ENCODE measurements at places on chromosomes 13 and 19. TPM values are rescaled to one million over a fixed set of nuclear protein-coding genes. Genes with fewer than 3 reads are reported as not detected.

Gene ATP1A3
- polyA plus RNA-seq: 0.45 TPM

GRCh38 chr19:35851213-35852028 lies 883 bp downstream of the NPHS1 start:
- H3K27me3 ChIP-seq: peaks cover 85% of the 10 kb centered on the region
- no peak overlapping the region for H3K27ac ChIP-seq
- H3K4me3 ChIP-seq: no peak overlapping the region

- H3K27ac ChIP-seq: no peak overlapping the region
- H3K36me3 ChIP-seq: no peaks in the 10 kb centered on the region
- DNase-seq: no peak
- no peak overlapping the region for H3K4me3 ChIP-seq
Observed at GRCh38 chr13:38494445-38494844, 144.8 kb downstream of the UFM1 start.

Gene ZNF83
- polyA plus RNA-seq: 15.0 TPM

DNA sequence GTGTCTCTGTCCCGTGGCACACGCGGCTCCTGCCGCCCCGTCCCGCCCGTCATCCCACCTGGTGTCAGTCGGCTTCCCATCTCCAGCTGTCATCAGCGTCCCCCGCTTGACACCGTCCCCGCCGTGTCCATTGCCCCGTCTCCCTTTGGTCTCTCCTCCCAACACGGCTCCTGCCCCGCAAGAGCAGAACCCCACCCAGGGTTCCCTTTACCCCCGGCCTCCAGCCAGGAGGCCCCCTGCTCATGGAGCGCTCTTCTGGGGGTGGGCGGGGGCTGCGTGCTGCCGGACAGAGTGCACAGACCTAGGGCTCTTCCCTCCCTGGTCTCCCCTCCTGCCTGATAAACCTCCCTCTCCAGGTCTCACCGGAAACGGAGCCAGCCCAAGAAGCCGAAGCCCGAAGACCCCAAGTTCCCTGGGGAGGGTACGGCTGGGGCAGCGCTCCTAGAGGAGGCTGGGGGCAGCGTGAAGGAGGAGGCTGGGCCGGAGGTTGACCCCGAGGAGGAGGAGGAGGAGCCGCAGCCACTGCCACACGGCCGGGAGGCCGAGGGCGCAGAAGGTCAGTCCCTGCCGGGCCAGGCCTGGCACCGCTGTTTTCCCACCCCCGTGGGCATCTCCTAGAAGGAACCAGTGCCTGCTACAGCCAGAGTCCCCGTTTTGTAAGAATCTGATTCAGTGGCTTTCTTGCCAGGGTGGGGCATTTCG lies 150.5 kb downstream of the KDM4B start:
- DNase-seq: no peak
- peak overlapping the region; percentile 79 for H3K27ac ChIP-seq
- H3K4me1 ChIP-seq: peaks cover 35% of the 10 kb centered on the region
- no peaks in the 10 kb centered on the region for H3K27me3 ChIP-seq
- peaks cover 5% of the 10 kb centered on the region for H3K36me3 ChIP-seq
- no peak overlapping the region for H3K4me3 ChIP-seq

Measured in naive B cell (primary cell).